Transverse colon (tissue), 4 donors: ENCODE measurements at places on chromosomes 4 and X. TPM values are rescaled to one million over a fixed set of nuclear protein-coding genes. Genes with fewer than 3 reads are reported as not detected.

DNA sequence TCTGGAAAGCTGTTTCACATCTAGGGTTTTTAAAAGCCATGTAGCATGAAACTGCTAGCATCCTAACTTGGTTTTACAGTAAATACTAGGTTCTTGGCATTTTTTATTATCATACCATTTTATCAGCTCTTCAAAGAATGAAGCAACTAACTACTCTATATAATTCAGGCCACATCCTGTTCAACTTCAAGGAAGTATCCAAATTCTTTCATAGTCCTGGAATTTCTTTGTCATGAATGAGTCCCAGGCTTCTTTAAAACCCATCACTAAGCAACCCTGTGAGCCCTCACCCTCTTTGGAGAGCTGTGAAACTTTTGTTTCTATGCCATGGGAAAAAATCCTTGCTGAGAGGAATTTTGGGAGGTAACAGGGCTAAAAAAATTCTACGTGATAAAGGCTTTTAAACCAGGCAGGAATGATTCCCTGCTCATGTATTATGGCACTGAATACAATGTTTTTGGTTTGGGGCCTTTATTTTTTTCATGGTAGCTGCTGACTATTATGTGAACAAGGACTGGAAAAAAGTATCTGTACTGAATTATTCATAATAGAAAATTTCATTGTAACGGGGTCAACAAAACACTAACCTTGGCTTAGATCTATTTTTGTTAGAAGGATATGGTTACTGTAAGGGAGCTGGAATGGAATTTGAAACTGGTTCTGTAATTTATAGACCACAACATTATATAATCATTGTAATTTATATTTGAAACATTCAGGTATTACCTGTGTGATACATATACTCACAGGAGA, 164.9 kb downstream of the DCTD start:
- no peak for DNase-seq

DNA sequence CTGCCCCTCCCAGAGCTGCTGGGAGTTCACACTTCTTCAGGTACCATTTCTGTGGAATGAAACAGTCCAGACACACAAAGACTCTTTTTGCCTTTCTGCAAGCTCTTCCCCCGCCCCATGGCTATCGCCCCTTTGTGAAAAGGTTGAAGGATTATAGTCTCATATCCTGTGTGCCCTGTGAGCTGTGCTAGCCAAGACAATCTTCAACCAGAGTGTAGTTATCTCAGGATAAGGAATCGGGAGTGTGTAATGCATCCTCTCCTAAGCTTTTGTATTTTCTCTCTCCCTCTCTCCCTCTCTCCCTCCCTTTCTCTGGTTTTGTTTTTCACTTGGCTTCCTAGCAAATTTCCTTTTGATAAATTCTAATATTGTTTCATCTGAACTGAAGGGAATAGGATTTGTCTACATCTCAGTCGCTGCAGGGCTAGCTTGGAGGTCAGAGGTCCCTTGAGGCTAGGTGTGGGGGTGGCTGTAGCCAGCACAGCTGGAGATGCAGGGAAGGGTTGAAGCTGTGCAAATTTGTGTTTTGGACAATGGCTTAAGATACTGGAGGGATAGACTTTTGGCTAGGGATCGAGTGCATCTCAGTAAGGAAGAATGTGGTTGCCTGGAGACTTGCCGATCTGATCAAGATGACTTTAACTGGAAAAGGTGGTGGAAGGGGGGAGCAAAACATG, 74.6 kb upstream of the NALF2 start:
- no peak for DNase-seq

- DNase-seq = no peak
Observed at GRCh38 chr4:7787681-7788141, 151.9 kb downstream of the AFAP1 start.

DNA sequence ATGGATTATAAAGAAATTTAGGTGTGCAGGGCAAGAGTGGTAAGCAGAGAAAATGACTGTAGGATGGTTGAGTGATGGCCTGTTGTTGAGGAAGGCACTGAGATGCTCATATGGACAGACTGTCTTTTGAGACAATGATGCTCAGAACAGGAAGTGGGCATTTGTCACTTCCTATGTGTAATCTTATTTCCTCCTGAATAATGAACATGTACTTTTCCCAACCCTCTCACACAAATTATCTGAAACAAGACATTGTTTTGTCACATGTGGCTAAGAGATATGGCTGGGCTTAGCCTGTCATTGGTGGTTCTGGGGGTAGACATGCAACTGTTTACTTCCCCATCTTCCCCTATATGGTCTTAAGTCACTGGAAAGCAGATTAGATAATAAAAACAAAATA, 240.5 kb downstream of the CFAP47 start:
- DNase-seq = no peak

DNA sequence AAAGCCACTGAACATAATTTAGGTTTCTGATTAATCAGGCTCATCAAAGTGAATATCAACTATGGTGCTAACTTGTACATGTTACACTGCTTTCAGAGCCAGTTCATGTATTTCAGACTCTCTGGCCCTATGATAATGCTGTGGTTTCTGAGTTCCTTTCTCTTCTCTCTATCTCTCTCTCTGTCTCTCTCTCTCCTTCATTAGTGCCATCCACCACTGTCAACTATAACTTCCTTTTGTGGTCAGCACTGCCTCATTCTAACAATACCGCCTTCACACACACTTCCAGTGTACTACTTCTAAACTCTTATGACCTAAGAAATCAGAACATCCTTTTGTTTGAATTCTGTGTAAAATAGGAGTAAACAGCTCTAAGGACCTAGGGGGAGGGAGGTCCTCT, 907.1 kb downstream of the RPA4 start:
- no peak for DNase-seq

The AIMP1 gene
- 6.8 TPM for total RNA-seq
